Left colon (tissue), 2 donors: ENCODE measurements at places on chromosomes 11 and 22. TPM values are rescaled to one million over a fixed set of nuclear protein-coding genes. Genes with fewer than 3 reads are reported as not detected.

DNA sequence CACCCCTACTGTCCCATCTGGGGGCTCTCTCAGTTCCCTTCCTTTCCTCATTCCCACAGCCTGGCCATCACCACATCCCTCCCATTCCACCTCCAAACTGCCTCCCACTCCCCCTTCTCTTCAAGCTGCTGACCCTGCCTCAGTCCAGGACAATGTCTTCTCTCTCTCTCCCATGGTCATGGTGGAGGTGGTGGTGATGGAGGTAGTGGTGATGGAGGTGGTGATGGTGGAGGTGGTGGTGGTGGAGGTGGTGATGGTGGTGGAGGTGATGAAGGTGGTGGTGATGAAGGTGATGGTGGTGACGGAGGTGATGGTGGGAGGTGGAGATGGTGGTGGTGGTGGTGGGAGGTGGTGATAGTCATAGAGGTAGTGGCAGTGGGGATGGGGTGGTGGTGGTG is 87.0 kb downstream of the MPPED1 start:
- no peak for DNase-seq

DNA sequence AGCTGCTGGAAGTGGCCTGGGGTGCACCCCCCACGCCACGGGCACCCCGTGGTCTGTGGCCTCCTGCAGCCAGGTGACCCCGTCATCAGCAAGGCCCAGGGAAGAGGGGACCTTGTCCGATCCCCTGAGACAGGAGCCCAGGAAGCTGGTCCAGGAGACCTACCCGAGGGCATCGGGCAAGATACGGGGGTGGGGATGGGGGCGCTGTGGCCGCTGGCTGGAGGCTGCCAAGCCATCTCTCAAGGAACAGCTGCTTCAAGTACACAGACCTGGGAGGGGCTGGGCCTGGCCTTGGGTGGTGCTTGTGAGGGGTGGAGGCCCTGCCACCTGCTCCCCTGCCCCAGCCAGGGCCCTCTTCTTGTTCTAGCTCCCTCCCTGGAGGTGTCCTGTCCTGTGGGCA is 1272.1 kb downstream of the BRD1 start:
- no peak for DNase-seq

DNA sequence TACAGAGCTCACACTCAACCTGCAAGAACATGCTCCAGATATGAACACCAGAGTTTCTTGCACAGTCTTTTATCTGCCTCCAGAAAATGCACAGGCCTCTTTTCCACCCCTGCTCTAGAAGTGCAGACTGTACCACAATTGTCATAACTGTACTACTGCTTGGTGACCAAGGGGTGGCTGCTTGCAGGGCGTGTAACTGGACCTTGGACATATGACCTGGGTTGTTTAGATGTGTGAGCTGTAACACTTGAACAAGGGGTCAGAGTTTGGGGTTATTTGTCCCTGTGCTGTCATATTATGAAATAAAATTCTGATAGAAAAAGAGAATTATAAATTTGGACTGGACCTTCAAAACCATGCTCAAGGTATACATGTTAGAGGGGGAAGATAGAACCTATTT is 1185.5 kb downstream of the FAM181B start:
- DNase-seq, result no peak

CEP164 gene
- total RNA-seq, result 14.9 TPM

DNA sequence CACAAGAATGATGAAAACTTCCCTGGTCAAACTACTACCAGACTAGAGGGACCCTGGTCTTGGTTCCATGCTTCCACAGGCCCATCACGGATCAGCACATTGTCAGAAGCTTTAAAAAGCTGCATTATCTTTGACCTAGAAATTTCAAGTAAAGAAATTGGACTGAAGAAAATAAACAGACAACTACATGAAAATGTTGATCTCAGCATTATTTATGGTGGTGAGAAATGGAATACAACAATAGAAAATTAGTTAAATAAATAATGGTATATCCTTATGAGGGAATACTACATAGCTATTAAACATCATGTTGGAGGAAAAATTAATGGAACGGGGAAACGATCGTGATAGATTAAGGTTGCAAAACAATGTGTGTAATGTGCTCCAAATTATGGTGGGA is 13.7 kb downstream of the TENM4 start:
- no peak for DNase-seq

MOV10L1 gene
- total RNA-seq, result not detected

GRCh38 chr11:61593151-61593550 is 12.3 kb upstream of the SYT7 start:
- DNase-seq, result no peak

E2F8 gene
- total RNA-seq, result 7.4 TPM
